ENCODE measurements at places on chromosomes 16 and 17. TPM values are rescaled to one million over a fixed set of nuclear protein-coding genes. Genes with fewer than 3 reads are reported as not detected.

SALL1 gene
- total RNA-seq, result not detected

MYH13 gene
- not detected for total RNA-seq

TUBG2 gene
- 4.7 TPM for total RNA-seq

CMTR2 gene
- total RNA-seq, result 26.9 TPM

PRSS27 gene
- 0.28 TPM for total RNA-seq

KAT2A gene
- total RNA-seq, result 6.9 TPM

IL32 gene
- total RNA-seq, result 123 TPM

HBQ1 gene
- total RNA-seq, result 0.38 TPM

PPP1R1B gene
- total RNA-seq, result not detected

DNAH2 gene
- total RNA-seq, result not detected

CX3CL1 gene
- 5.8 TPM for total RNA-seq

PHOSPHO1 gene
- 0.19 TPM for total RNA-seq

KCNG4 gene
- not detected for total RNA-seq

FOXN1 gene
- not detected for total RNA-seq

ABCA6 gene
- total RNA-seq, result 11.1 TPM

SGSM2 gene
- 29.4 TPM for total RNA-seq

ABCA9 gene
- total RNA-seq, result 2.4 TPM

SLC52A1 gene
- under 0.01 TPM for total RNA-seq

ITPRIPL2 gene
- total RNA-seq, result 34.9 TPM

CES1 gene
- total RNA-seq, result not detected
